ENCODE measurements at places on chromosomes 1 and 21. TPM values are rescaled to one million over a fixed set of nuclear protein-coding genes. Genes with fewer than 3 reads are reported as not detected.

Gene RGS18
- total RNA-seq = not detected

Gene NUAK2
- 0.43 TPM for total RNA-seq

Gene LYPD8
- total RNA-seq = not detected

Gene NUDT4B
- 5.5 TPM for total RNA-seq

Gene OR6K3
- not detected for total RNA-seq

Gene UBL4B
- 0.09 TPM for total RNA-seq

Gene CLCA2
- total RNA-seq = 2.0 TPM

Gene LRRC38
- not detected for total RNA-seq

Gene TRIM58
- total RNA-seq = not detected

Gene LAMB3
- 32.5 TPM for total RNA-seq
